Activated naive CD4-positive, alpha-beta T cell (primary cell): ENCODE measurements at places on chromosomes 1 and 21.

DNA sequence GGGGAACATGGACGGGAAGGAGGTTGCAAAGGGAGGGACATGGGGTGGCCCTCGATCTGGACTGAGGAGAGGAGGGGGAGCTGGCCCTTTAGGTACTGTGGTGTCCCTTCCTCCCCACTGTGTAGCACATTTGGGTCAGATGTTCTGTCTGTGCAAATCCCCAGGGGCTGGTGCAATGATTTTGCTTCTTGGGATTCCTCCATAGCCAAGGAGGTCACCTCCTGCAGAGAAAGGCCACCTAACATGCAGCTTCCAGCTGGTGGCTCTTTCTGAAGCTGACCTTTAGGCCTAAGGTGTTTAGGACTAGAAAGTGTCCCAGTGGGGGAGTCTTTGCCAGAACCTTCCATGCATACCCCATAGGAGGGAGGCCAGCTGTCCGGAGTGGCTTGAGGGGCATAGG is 9.0 kb upstream of the MYOM3 start:
- no peak for DNase-seq

DNA sequence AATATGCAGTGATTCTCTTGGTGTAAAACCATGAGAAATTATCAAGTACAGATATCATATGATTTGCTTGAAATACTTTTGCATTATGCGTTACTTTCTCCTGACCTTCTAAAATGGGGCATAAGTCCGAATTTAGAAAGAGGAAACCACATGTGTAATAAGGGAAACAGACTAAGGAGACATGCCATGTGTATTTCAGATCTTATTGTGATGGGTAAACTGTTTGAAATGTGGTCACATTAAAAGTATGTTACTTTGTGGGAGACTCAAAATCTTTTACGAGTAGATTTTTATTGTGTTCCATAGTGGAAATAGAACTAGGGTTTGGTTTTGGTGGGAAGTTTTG is 173.0 kb downstream of the NFIA start:
- no peak for DNase-seq

- no peak for DNase-seq
Observed at GRCh38 chr1:242139442-242139841, 140.5 kb upstream of the MAP1LC3C start.

DNA sequence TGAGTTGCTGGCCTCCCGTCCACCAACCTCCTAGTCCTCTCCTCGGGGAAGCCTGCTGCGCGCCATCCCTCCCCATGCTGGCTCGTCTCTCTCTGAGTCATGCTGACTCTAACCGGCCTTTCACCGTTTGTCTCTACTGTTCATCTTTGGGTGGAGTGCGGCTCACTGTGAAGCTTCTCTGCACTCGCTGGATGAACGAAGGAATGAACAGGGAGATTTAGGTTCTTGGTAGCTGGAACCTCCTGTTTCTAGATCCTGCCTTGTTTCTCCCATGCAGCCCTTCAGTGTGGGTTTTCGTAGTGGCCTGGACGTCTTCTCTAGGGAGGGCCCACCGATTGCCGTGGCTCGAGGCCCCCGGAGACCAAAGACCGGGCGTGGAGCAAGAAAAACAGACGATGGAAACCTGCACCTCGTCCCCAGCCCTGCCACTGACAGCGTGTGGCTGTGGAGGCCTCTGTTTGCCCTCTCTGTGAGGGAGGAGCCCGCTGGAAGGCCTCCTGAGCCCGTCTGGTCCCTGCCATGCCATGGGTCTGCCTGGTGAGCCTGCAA is 227.6 kb upstream of the C1orf174 start:
- DNase-seq: no peak

- no peak for DNase-seq
Observed at GRCh38 chr1:53462769-53463501, 3.7 kb downstream of the DMRTB1 start.

DNA sequence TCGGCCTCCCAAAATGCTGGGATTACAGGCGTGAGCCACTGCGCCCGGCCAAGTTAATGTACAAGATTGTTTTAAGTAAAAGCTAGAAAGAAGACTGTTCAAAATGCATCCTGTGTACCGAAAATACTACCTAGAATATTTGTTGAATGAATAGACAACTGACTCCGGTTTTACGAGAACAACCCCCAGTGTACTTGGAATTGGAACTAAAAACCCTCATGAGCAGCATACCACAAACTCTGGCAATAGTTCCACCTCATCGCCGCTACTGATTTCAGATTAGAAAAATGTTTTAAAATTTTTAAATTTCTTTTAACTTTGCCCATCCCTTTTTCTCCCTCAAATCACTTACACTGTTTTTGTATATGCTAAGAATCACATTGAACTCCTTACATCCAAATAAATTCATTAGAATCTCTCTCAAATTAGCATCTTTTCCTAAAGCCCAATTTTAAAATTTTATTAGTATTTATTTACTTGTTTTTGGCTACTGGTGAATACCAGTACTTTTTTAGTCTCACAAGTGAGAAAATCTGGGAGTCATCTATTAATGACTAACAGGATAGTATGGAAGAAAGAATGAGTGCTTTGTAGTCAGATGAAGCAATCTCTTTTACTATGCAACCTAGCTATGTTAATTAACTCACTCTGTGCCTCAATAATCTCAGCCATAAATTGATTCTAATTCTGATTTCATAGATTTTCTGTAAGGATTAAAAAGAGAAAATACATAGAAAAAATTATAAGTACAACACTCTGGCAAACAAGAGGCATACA is 95.1 kb downstream of the GPATCH2 start:
- DNase-seq: no peak

DNA sequence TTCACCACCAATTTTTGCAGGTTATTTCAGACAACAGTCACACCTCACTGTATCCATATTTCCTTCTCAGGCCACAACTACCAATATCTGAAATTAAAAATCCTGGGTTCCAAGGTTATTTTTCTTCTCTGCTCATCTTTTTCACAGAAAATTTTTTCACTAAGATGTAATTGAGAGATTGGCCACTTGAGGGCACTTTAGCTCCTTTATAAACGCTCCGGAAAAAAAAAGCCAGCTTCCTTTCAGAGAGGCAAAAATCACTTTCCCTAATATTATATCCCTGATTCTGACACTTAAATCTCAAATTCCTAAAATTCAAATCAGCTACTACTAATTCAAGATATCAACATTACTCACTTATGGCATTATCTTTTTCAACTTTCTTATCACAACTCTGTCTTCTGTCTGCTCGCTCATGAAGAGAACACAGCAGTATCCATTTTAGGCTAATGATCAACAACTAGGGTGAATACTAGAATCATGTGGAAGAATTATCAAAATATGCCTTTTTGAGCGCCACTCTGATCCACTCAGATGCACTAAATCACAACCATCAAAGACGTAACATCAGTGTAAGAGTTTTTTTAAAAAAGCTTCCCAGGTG is 101.4 kb upstream of the RGS1 start:
- DNase-seq: no peak
